ENCODE measurements at places on chromosomes 13 and 19.

DNA sequence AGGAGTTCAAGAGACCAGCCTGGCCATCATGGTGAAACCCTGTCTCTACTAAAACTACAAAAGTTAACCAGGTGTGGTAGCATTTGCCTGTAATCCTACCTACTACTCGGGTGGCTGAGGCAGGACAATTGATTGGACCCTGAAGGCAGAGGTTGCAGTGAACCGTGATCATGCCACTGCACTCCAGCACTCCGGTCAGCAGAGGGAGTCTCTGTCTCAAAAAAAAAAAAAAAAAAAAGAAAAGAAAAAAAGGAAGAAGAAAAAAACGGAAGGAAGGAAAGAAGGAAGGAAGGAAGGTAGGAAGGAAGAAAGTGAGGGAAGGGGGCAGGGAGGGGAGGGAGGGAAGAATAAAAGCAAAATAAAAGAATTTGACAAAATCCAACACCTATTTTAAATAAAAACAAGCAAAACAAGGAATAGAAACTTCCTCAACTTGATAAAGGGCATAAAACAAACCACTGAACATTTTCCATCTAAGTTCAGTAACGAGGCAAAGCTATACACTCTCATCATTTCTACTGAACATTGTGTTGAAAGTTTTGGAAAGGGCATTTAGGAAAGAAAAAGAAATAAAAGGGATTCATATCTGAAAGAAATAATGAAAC, 411.6 kb upstream of the SLITRK5 start:
- DNase-seq = no peak

DNA sequence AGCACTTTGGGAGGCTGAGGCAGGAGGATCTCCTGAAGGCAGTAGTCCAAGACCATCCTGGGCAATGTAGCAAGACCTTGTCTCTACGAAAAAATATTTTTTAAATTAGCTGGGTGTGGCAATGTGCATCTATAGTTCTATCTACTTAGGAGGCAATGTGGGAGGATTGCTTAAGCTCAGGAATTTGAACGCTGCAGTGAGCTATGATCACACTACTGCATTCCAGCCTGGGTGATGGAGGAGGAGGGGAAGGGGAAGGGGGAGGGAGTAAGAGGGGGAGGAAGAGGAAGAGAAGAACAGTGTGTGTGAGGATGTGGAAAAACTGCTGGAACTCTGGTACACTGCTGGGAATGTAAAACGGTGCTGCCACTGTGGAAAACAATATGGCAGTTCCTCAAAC, 9.2 kb upstream of the CLIP3 start:
- no peak for DNase-seq

DNA sequence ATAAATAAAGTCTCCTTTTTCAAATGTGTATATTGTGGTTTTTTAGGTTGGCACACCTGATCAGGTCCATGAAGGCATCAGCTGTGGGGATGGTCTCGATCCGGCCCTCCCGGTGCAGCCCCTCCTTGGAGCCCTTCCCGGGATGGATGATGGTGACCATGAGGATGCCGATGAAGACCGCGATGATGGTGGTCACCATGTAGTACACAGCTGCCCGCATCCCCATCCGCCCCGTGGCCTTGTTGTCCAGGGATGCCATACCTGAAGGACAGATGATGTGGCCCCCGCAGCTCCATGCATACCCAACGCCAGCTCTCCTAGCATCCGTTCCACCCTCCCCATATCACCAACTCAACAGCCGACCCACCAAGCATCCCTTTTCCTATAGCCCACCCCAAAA, 11.4 kb downstream of the SLC1A6 start:
- DNase-seq = no peak

GRCh38 chr13:73717632-73718031, 416.6 kb downstream of the KLF12 start:
- no peak for DNase-seq

GRCh38 chr13:25371158-25371874, 458 bp upstream of the ATP8A2 start:
- no peak for DNase-seq

DNA sequence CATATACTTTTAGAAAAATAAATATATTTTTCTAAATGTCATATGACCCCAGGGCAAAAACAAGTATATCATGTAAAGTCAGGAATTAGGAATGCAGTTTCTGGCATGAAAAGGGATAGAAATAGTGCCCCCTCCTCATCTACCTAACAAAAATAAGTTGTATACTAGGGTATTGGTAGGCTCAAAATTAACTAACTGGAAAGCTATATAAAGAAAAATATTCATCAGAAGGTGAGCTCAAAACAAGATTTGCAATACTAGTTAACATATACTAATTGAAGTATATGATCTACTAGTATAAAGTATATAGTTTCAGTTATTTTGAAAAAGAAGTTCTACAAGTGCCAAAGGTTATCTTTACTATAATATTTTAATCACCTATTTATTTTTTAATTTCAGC, 200.2 kb downstream of the GPC5 start:
- no peak for DNase-seq

- DNase-seq = no peak
Measured at GRCh38 chr13:101230271-101230890, 185.9 kb downstream of the NALCN start.

DNA sequence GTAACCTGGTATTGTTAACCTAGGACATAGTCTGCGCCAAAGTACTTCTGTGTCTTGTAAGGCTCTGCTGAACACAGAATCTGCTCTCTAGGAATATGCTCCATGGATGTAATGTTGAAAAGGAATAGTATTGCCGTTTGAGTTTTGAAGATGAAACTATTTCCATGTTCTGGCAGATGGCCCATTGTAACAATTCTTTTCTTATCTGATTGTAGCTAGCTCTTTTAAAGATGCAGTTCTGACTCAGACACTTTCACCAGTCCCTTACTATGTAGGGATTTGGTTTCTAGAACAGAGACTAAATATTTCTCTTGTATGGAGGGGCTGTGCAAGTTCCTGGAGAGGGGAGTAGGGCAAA, 185.6 kb downstream of the MTUS2 start:
- DNase-seq = no peak

- DNase-seq = no peak
Measured at GRCh38 chr19:31985001-31985605, 360.3 kb upstream of the ZNF507 start.

DNA sequence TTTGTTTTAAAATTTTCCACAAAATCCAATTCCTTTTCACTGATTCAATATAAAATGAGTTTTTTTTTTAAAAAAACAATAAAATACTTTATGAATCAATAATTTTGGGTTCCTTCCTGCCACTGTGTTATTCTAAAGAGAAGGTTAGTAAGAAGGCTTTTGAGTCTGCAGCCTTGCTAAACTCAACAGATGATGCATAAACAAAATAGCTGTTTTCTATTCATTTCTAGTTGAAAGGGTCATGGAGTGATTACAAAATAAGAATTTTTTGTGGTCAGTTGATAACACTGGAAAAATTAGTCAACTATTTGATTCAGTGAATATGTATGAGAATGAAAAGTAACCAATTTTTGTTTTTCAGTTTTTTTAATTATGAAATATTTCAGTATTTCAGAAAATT, 169.9 kb downstream of the VWA8 start:
- DNase-seq = no peak

DNA sequence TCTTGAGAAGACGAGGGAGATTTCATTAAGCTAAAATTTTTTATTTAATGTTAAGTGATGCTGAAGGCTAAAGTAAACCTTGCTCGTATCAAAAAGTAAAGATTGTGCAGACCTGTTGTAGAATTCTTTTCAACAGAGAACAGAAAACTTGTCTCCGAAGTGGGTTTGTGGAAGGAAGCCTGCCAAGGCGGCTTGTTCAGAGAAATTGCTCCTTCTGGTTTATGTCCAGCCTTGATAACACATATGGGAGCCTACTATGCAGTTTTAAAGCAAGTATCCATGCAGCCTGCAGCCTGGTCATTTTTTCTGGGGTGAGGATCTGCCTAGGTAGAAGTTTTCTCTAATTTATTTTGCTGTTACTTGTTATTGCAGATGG, 1.4 kb downstream of the MLNR start:
- DNase-seq = no peak

DNA sequence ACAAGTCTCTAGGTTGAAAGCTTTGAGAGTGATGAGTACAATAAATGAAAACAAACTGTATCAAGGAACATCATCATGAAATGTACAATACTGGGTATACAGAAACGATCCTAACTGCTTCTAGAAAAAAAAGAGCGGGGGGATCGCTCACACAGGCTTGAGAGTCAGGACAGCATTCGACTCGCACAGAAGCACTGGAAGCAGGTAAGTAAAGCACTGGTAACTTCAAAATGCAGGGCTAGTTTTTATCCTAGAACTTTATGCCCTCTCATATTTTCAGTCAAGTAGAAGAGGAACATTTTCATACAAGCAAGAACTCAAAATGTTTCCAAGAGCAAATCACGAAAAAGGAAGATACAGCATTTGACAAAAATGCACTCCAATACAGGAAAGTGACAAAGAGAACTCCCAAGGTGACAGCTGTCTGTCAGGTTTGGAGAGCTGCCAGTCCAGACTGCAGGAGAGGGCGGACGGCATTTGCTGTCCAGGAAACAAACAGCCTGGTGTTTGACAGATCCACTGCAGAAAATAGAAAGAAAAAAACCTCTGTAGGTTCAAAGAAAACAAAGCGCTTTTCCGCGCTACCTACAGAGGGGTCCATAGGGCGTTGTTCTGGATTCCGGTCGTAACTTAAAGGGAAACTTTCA, 58.2 kb upstream of the XPO4 start:
- DNase-seq = no peak

GRCh38 chr13:21445759-21446158, 13.3 kb downstream of the ZDHHC20 start:
- no peak for DNase-seq

All from activated CD8-positive, alpha-beta memory T cell treated with anti-CD3 and anti-CD28 coated beads for 1 hour (primary cell).